Stimulated activated CD8-positive, alpha-beta memory T cell treated with anti-CD3 and anti-CD28 coated beads, Interleukin-4, amount 100 ng/mL, for 4 hours (primary cell): ENCODE measurements at places on chromosomes 11 and 22.
A peak's percentile ranks its signal among the peaks of the same experiment; 100 is the strongest.

DNA sequence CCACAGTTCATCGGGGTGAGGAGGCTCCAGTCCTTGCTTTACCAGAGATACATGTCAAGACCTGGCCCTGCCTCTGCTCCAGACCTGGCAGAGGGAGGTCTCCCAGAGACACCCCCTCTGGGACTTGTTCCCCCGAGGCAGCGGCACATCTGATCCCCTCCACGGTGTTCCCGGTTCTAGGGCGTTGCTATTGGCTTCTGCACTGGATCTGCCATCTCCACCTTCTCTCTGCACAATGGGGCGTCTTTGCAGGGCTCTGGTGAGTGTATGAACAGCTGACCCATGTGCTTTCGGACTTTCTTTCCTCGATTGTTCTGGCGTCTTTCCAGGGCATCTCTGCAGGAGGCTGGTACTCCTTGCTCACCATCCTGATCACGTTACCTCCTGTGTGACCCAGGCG lies 930.4 kb downstream of the TBC1D22A start:
- no peak for DNase-seq

- DNase-seq = no peak
Observed at GRCh38 chr11:8384199-8384821, 120.6 kb upstream of the LMO1 start.

- DNase-seq = no peak
Observed at GRCh38 chr11:16827139-16827538, 88.7 kb downstream of the C11orf58 start.

- peak; percentile 27 for DNase-seq
Observed at GRCh38 chr11:75328426-75329277, 22.8 kb downstream of the ARRB1 start.

- DNase-seq = no peak
Observed at GRCh38 chr11:2100361-2101170, 38.6 kb downstream of the IGF2 start.
